ENCODE measurements at places on chromosomes 7 and 10. TPM values are rescaled to one million over a fixed set of nuclear protein-coding genes. Genes with fewer than 3 reads are reported as not detected.

The VWDE gene
- 92.6 TPM for total RNA-seq

The ATOH7 gene
- total RNA-seq = not detected

The TUBAL3 gene
- total RNA-seq = 6.3 TPM

GRCh38 chr10:18142151-18142550 lies 1.9 kb downstream of the CACNB2 start:
- DNase-seq = no peak
- peaks cover 10% of the 10 kb centered on the region for H3K4me1 ChIP-seq
- H3K36me3 ChIP-seq = no peaks in the 10 kb centered on the region
- no peak overlapping the region for H3K27ac ChIP-seq
- peaks cover 7% of the 10 kb centered on the region for H3K27me3 ChIP-seq

- no peak overlapping the region for H3K27ac ChIP-seq
- no peaks in the 10 kb centered on the region for H3K27me3 ChIP-seq
- DNase-seq = peak; percentile 98
- peaks cover 25% of the 10 kb centered on the region for H3K4me1 ChIP-seq
- no peak overlapping the region for H3K4me3 ChIP-seq
Observed at GRCh38 chr7:76314042-76314721, 11.7 kb downstream of the HSPB1 start.

The KDM7A gene
- total RNA-seq = 7.8 TPM

The HTR7 gene
- 0.24 TPM for total RNA-seq

DNA sequence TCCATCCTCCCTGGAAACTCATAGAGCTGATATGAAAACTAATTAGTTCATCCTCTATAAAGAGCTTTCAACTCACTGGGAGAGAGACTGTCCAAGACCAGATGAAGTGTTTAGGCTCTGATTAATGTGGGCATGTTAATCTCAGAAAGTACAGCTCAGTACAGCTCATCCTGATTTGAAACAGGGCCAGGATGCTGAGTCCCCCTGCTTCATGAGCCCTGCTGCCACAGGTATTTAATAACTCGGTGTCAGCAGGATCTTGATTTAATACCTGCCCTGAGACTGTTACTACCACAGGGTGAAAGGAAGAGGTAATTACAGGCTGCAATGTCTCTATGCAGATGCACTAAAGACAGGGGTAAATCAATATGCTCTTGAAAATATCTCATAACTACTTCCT lies 10.8 kb downstream of the LMOD2 start:
- no peak for DNase-seq
- H3K4me1 ChIP-seq = no peaks in the 10 kb centered on the region
- H3K36me3 ChIP-seq = no peaks in the 10 kb centered on the region
- H3K27ac ChIP-seq = no peak overlapping the region
